ENCODE measurements at places on chromosomes 5 and 9.

- no peak for DNase-seq
Measured at GRCh38 chr5:83554686-83555085, 83.1 kb downstream of the VCAN start.

DNA sequence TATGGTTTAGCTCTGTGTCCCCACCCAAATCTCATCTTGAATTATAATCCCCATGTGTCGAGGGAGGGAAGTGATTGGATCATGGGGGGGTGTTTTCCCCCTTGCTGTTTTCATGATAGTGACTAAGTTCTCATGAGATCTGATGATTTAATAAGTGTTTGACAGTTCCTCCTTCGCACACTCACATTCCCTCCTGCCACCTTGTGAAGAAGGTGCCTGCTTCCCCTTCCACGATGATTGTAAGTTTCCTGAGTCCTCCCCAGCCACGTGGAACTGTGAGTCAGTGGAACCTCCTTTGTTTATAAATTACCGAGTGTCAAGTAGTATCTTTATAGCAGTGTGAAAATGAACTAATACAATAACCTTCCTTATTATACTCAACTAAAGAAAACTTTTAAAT, 24.3 kb upstream of the TEX10 start:
- no peak for DNase-seq

DNA sequence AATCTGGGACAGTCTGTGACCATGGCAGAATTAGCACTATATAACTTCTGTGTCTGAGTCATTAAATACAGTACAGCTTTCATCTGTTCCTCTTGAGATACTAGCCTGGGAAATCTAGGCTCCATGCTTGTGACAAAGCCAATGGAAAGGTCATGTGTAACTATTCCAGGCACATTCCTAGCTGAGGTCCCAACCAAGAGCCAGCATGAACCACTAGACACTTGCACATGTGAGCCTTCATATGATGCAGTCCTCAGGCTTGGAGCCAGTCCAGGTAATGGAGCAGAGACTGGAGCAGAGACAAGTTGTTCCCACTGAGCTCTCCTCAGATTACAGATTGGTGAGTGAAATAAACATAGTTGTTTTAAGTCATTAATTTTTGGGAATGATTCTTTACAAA, 412.4 kb upstream of the ZNF462 start:
- no peak for DNase-seq

GRCh38 chr5:159864885-159865691, 51.2 kb upstream of the ADRA1B start:
- no peak for DNase-seq

GRCh38 chr5:99398976-99399375, 470.2 kb upstream of the CHD1 start:
- DNase-seq = no peak

GRCh38 chr9:136143215-136144001, 24.7 kb upstream of the TMEM250 start:
- DNase-seq = no peak

DNA sequence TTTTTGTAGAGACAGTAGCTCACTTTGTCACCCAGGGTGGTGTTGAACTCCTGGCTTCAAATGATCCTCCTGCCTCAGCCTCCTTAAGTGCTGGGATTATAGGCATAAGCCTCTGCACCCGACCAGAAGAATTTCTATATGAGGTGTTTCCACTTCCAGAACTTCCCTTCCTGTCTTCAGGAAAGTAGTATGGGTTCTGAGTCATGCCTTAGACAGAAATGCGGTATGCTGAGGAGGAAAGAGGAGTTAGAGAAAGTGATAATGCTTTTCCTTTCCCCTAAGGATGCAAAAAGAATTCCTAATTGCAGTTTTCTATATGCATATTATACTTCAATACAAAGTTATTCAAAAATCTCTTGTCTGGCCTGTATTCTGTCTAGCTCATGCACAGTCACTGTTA, 16.4 kb upstream of the ADAMTSL1 start:
- DNase-seq = no peak

GRCh38 chr9:134226221-134226930, 62.0 kb upstream of the RNU6ATAC start:
- DNase-seq = no peak
